ENCODE measurements at places on chromosomes 3 and 15.

DNA sequence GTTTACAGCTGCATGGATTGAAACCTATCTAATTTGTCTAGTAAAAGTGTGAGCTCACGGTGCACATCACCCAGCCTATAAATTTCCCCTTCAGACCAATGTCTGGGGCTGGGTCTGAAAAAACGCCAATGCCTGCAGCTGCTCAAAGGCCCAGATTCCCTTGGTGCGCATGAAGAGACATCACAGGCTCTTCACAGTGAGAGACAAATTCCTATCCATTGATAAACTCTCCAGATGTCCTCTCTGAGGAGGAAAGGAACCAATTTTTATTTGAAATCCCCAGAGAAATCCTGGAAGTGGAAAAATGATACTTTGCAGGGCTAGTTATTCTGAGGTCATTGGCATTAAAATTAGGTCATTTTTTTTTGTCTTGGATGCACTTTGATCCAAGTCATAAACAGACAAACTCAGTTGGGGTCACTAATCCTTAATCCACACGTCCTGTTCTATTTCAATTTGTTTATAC lies 360.5 kb downstream of the EPHA3 start:
- peak; percentile 26 for DNase-seq

- DNase-seq = no peak
These were observed 61.9 kb downstream of the REC114 start for GRCh38 chr15:73504885-73505284.

GRCh38 chr3:29764041-29764440 lies 483.2 kb downstream of the RBMS3 start:
- DNase-seq = peak; percentile 96

- peak; percentile 79 for DNase-seq
These were observed 82.5 kb downstream of the TOP2B start for GRCh38 chr3:25582242-25582641.

GRCh38 chr15:64566629-64567427 lies 106.5 kb downstream of the ZNF609 start:
- DNase-seq = no peak

DNA sequence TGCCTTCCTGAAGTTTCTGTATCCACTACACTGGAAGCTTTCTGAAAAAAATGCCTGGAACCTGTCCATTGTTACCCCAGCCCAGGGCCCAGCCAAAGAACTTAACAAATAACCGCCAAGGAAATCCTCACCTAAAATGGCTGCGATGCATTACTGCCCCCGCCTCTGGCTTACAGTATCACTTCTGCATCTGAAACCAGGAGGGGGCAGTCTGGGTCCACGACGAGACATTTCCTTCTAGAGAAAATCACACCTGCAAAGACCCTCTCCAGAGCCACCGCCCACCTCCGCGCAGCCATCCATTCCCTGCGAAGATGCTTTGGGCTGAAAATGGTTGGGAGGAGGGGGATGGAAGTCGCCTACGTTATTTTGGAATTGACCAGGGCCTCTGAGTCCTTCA lies 22.4 kb upstream of the CELF6 start:
- no peak for DNase-seq

- DNase-seq = peak; percentile 97
These were observed 559.6 kb upstream of the MDFIC2 start for GRCh38 chr3:70871909-70872656.

DNA sequence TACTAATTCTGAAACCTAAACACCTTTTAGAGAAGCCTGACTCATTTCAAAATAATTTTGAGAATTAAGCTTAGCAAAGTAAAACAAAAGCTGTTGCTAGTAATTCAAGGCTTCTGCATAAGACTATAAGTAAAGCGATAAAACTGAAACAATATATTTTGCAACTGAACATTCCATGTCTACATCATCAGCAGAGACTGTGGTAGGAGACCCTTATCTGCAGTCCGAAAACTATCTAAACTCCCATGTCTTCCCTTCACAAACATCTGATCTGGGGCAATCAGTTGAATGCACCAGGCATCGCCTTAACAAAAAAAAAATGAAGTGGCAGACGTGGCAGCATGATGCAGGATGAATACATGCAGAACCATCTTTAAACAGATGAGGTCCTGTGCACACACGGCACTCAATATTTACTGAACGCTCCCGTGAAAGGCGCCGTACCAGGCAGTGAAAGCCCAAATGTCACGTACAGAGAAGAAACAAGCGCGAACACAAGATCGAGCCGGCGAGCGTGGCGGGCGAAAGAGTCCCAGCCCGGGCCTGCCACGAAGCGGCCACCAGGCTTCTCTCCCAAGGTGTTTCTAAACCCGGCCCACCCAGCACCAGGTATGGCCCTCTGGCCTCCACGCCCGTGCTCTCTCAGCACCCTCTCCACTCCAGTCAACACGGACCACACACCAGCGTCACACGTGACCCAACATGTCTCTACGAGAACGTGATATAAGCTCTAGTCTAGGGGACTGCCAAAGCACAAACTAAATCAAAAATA lies 63.0 kb downstream of the CHSY1 start:
- peak; percentile 76 for DNase-seq

DNA sequence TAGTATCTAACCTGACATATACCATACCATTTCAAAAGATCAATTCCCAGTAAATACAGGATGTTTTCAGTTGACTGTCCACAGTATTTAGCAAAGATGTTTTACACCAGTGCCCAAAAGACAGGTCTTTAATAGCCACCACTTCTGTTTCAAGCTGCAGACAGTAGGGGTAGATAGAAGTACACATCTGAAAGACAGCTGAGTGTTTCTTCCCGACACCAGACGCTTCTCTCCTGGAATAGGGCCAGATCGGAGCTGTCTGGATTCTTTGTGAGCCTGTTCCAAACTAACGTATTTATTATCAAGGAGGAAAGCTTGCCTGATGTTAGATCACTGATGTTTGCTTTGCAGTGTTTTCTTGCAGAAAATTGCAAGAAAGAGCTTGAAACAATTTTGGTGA lies 136.1 kb upstream of the RBMS3 start:
- DNase-seq = peak; percentile 90

DNA sequence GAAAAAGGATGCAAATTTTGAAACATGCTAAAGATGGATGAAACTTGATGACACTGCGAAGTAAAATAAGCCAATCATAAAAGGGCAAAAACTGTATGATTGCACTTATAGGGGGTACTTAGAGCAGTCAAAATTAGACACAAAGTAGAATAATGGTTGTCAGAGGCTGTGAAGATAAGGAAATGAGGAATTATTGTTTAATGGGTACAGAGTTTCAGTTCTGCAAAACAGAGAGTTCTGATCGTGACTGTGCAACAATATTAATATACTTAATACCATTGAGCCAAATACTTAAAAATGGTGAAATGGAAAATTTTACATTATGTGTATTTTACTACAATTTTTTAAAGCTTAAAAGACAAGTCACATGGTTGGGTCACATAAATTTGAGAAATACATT lies 35.1 kb downstream of the UBE3A start:
- DNase-seq = no peak

- DNase-seq = no peak
These were observed 31.5 kb downstream of the CLEC3B start for GRCh38 chr3:45057557-45057956.

DNA sequence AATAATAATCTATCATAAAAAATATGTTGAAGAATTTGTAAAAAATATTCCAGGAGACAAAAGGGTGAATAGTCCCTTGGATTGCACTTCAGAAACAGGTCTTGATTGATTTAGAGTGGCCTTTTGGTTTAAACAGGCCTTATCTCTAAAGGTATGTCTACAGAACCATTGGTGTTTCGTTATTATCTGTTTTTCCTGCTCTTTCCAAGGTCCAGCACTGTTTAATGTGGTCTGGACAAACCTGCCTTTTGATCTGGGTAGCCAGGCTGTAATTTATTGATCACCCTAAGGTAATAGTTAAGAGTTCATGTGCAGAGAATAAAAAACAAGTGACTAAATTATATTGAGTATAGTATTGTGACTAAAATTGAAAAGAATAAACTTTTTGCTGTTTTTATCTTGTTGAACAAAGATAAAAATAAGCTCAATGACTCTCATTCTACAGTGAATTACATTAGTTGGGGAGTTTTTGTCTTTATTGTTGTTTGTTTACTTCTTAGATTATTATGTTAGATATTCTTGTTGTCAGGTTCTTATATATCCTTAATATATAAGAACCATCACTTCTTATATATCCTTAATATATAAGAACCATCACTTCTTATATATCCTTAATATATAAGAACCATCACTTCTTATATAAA lies 25.1 kb downstream of the SLC2A2 start:
- DNase-seq = no peak

- peak; percentile 96 for DNase-seq
These were observed 65.8 kb downstream of the AAGAB start for GRCh38 chr15:67188551-67189218.

DNA sequence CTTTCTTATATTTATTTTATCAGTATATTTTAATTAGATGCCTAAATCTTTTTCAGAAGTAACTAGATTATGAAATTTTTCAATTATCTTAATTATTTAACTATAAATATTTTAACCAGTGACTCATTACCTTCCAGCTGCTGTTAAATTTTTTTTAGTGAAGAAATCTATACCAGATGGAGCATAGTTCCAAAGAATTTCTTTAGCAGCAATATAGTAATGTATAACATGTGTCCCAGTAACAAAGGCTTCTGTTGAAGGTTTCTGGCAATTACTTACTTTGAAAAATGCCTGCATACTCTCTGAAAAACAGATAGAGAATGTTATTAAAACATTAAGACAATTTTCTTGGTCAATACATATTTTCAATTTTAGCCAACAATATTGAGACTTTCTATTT lies 45.1 kb upstream of the CP start:
- peak; percentile 76 for DNase-seq

DNA sequence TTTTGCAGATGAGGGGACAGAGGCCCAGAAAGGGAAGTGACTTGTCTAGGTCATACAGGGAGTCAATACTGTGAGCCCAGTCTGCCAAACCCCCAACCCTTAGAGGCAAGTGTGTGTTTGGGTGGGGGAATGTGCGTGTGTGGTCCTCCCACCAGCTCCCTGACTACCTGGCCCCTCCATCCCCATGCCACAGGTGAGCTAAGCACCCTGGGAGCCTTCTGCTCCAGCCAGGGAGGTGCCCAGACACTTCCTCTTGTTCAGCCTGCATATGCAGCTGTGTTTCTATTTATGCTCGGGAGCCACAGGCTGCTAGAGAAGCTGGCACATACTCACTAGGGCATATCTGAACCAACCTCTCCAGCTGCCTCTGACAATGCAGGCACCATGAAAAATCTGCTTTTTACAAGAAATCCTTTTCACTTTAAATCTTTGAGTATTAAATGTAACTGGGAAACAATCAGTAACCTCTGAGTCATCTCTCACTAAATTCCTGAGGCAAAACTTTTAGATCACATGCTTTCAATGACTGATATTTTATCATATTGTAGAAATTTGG lies 20.7 kb downstream of the TBC1D2B start:
- DNase-seq = no peak

DNA sequence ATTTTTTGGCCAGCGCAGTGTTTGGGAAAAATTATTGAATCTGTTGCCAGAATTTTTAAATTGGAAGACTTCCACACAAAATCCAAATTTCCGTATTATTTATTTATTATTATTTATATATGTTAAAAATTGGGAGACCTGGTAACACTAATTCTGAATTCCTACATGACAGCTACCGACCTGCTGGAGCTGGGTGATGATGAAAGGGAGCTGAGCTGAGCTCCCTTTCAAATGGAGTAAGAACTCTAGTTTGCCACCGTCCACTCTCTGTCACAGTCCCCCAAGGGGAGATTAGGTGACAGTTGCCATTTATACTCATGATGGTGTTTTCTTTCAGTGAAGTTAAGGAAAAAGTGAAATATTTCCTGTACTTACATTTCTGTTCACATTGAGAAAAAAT lies 1.4 kb downstream of the CRTC3 start:
- DNase-seq = no peak

DNA sequence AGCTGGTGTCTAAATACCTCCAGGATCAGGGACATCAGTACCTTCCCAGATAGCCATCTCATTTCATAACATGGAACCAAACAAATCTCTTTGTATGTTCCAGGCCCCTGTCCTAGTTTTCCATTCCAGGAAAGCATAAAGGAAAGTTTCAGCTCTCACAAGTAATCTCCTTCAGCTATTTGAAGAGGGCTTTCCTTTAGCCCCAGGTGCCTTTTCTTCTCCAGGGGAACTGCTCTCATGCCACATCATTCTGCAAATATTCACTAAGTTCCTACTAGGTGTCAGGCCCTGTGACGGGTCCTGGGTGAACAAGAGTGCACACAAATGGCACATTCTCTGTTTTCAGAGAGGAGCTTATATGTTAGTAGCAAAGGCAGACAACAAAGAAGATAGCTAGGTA lies 136.1 kb downstream of the ADAMTS9 start:
- no peak for DNase-seq

DNA sequence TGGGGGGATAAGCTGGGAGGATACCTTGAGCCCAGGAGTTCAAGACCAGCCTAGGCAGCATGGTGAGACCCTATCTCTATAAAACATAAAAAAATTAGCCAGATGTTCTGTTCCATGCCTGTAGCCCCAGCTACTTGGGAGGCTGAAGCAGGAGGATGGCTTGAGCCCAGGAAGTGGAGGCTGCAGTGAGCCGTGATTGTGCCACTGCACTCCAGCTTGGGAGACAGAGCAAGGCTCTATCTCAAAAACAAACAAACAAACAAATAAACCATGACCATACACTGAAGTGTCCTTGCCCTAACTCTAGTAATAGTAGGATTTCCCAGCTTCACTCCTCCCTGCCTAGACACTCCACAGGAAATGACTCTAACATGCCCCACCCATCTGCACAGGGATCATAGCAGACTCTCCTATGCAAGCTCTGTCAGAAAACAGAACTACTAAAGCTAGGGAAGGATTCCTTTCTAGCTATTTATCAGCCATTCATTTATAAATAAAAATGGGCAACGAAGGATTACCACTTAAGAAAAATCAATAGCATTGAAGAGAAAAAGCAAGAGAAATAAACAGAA lies 4.6 kb downstream of the ERICH6 start:
- peak; percentile 29 for DNase-seq

DNA sequence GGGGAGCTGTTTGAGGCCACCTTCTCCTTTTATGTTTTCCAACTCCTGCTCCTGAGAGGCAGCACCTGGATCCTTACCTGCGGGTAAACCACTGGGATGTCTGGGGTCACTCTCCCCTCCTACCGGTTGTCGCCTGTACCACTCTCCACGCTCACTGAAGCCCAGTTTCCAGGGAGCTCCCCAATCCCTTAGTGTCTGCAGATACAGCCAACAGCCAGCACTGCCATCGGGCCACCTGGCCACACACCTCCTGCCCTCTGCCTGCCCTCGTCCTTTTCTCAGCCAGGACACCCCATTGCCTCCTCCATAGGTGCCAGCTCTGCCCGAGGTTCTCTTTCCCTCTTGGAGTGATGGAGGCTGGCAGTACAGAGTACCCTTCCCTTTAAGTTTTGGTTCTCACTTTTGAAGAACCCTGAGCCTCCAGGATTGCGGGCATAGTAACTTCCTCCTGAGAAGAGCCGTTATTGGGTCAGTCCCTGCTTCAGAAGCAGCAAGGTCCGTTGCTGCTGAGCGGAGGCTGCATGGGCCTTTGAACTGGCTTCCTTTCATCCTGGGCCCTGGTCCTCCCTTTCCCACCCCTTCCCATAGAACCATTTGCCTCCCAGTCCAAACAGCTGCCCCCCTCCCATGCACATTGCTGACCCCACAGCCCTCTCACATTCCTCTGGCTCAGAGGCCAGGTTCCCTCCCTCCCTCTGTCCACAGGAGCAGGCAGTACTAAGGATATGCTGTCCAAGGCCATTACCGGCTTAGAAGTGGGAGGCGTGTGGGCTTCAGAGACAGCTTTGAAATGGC lies 30.9 kb downstream of the ARNT2 start:
- no peak for DNase-seq

All from fibroblast of upper back skin (primary cell).